ENCODE measurements at places on chromosomes 2 and 18.

GRCh38 chr18:29459972-29460371 is 1283.0 kb upstream of the CDH2 start:
- no peak for DNase-seq

GRCh38 chr2:173876833-173877413 is 88.2 kb downstream of the SP3 start:
- DNase-seq, result no peak

DNA sequence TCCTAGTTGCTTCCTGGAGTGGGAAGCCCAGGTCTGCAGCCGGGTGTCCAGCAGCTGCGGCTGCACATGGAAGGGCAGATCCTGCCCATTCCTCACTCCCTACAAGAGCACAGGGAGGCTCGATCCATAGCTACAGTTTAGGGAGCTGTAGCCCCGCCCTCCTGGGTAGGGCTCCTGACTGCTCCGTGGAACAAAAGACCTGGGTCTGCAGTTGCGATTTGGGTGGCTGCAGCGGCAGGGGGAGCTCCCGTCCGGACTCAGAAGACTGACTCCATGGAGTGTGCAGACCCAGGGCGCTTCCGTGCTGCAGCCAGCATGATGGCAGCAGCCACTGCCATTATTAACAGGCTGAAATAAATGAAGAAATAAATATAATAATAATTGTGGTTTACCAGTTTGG is 157.3 kb downstream of the CTNNA2 start:
- DNase-seq, result no peak

GRCh38 chr18:3604498-3605408 is 154.8 kb downstream of the TGIF1 start:
- no peak for DNase-seq

- no peak for DNase-seq
These were observed 62.0 kb upstream of the CSRNP3 start for GRCh38 chr2:165407466-165407865.

DNA sequence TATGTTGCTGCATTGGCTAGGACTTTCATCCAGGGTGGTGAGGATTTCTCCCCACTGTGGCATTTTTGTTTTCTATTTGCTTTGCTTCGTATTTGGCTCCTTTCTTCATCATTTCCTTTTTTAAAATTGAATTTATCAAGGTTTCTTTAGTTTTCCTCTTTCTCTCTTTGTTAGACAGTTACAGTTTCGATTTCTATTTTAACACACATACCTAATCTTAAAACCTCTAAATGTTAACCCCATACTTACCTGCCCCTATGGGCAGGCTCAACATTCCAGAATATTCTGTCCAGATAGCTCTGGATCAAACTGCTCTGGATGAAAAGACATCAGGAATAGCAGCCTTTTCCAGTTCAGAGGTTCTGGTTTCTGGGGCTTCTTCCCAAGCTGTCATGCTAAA is 49.2 kb downstream of the DIPK1C start:
- no peak for DNase-seq

All from stimulated activated CD8-positive, alpha-beta memory T cell treated with anti-CD3 and anti-CD28 coated beads, Interleukin-7, amount 100 ng/mL, for 1 hour (primary cell).